ENCODE measurements at places on chromosomes 5 and 9.

- no peak for DNase-seq
These were observed 20.5 kb downstream of the ZBTB34 start for GRCh38 chr9:126880947-126881332.

DNA sequence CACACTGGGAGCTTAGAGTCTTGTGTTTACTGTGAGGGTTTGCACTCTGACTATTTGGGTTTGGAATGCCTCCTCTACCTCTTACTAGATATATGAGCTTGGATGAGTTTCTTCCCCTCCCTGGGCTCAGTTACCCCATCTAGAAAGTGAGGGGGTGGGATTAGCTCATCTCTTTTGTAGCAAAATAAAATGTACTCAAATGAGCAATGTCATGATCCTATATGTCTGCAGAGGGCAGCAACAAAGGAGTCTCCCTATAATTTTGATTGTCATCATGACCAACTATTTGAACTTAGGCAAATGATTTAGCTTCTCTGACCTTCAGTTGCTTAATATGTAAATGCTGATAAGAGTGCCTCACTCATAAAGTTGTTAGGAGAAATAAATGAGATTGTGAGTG, 109.0 kb downstream of the DPYSL3 start:
- DNase-seq: no peak

DNA sequence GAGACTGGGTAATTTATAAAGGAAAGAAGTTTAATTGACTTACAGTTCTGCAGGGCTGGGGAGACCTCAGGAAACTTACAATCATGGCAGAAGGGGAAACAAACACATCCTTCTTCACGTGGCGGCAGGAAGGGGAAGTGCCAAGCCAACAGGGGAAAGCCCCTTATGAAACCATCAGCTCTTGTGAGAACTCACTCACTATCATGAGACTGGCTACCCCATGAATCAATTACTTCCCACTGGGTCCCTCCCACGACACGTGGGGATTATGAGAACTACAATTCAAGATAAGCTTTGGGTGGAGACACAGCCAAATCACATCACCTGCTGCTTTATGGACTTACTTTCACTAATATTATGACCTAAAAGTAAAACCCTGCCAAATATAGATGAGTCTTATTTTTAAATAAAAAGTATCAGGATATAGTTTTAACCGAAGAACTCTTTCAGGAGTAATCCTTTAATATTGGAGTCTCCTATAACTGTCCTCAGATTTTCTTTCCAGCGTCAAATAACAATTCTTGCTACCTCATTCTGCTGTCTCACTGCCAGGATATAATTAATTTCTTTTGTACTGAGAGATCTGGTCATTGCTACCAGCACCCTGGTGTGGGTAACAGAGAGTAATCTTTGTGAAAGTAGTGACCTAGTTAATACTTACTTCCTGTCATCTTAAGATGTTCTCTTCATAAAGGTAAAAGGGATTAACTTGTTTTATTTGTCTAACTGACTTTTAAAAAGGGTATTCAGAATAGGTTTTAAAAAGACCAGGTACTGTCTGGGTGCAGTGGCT, 68.6 kb downstream of the NLN start:
- DNase-seq: no peak

GRCh38 chr5:141623186-141623585, 4.4 kb upstream of the DIAPH1 start:
- DNase-seq: no peak

GRCh38 chr5:169091396-169091980, 209.5 kb downstream of the SLIT3 start:
- DNase-seq: no peak

- DNase-seq: no peak
These were observed 152.4 kb upstream of the RAPGEF1 start for GRCh38 chr9:131892162-131892707.

GRCh38 chr5:74952406-74952805, 86.2 kb upstream of the FAM169A start:
- DNase-seq: no peak

DNA sequence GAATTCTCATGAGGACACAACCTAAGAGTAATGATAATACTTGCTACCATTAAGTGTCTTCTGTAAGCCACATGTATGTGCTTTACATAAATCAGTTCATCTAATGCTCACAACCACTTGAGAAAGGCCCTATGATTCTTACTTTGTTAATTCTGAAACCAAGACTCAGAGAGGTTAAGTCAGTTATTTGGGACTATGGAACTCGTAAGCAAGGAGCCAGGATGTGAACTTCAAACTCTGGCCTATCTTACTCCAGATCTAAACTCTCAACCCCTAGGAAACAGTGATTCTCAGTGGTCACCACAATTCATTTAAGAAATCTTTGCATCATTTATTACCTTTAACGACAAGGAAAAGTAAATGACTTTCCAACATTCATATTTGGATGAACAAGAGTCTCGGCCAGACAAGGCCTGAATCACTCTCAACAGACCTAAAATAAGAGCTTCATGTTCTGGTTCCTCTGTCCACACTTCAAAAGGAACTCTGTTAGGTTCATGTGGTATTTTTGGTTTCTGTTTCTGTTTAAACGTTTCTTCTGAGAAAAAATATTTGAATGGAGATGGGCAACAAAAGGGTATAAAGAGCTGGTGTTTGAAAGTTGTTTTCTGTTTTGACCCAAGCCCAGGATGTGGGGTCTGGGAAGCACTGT, 104.8 kb downstream of the LPAR1 start:
- DNase-seq: no peak

DNA sequence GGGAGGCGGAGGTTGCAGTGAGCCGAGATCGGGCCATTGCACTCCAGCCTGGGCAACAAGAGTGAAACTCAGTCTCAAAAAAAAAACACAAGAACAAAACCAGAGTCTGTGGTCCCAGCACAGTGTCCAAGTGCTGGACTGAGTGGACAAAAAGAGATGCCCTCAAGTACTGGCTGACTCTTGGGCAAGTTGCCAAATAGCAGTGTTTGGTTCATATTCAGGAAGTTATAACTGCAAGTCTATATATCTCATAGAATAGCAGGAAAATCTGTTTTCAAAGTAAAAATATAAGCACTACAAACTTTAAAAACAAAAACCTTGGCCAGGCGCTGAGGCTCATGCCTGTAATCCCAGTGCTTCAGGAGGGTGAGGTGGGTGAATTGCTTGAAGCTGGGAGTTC, 7.3 kb downstream of the HABP4 start:
- DNase-seq: no peak

DNA sequence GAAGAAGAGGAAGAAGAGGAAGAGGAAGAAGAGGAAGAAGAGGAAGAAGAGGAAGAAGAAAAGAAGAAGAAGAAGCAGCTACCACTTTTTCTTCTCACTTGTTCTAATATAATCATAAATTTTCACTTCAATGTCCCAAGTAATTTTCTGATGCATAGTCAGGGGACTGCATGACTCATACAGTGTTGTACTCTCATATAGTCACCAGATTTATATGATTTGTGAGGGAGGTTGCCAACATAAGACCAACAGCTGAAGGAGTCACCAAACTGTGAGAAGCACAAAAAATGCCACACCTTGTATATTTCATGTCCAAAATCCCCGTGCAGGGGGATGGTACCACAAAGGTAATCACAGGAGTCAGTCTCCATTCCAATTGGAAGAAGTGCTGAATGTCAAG, 32.7 kb upstream of the DMRTA1 start:
- DNase-seq: no peak

GRCh38 chr9:88303721-88304451, 84.4 kb upstream of the SPIN1 start:
- DNase-seq: no peak

GRCh38 chr9:93676310-93677047, 100.1 kb downstream of the PHF2 start:
- DNase-seq: no peak

DNA sequence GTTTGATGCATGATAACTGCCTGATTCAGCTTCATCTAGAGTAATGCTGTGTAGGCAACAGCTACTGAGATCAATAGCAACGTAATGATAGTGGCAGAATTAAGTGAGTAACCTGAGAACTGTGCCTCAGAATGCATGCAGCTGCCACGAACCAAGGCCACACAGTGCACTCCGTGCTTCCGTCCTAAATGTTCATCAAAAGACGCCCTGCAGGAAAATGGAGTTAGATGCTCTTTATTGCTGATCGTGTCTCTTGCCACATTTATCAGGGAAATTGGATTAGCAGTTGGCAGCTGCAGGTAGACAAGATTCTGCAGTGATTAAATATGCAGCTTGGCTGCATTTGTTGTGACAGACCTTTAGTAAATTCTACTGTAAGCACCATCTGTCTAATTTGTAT, 107.7 kb upstream of the TLX3 start:
- peak; percentile 14 for DNase-seq

DNA sequence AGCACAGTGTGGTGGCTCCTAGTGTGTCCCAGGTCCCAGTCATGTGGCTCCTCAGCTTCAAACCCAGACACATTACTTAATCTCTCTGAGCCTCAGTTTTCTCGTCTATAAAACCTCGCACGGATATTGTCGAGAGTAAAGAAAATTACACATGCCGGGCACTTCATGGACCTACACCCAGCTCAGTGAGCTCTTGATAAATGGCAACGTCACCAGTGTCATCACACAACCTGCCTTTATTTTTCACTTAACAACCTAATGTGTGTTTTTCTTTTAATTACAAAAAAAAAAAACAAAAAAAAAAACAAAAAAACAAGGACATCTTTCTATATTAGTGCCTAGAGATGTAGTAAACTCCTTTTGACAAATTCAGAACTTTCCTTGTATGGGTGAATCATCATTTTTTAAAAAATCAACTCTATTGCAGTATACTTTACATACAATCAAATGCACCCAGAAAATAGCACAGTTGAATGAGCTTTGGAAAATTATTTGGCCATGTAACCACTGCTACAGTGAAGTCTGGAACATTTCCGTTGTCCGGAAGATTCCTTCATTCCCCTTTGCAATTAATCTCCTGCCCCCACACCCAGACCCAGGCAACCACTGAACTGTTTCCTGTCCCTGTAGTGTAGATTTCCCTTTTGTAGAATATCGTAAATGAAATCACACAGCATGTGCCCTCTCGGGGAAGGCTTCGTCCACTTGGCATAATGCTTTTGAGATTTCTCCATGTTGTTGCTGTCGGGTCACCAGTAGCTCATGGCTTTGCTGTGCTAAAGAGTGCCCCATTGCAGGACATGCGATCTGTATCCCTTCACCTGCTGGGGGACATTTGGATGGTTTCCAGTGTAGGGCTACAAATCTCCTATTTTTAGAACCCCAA, 100.4 kb upstream of the LARP1 start:
- no peak for DNase-seq

DNA sequence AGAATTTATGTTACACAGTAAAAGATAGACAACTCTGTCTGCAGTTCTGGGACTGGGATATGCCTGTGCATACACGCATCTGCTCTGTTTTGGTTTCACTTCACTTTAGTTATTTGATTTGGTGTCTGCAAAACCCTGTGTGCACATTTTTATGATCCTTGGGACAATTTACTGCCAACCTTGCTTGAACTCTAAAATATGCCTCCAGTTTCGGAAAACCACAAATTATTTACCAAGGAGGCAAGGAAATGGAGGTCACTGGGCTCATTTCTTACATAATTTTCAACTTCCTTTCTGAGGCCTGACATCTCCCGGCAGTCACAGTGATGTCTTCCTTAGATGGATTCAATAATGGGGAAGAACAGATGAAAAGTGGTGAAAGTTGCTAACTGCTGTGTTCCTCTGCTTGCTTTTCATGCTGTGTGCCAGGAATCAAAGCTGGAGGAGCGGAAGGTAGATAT, 61.2 kb upstream of the TAF11L2 start:
- DNase-seq: no peak

DNA sequence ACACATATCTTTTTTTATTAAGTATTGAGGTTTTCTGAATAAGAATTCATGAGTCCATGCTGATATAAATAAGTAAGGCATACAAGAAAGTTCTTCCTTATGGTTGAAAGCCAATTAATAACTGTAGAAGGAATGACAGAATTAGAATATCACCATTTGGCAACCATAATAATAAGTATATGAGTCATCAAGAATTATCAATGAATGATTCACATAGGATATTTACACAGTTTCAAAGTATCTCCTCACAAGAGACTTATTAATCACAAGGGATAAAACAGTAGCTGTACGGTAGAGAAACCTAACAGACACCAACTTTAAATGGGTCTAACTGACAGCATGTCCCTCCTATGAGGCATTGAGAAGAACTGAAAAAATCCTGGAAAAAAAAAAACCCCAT, 161.6 kb downstream of the NR3C1 start:
- DNase-seq: no peak

- no peak for DNase-seq
These were observed 127.8 kb downstream of the SAXO1 start for GRCh38 chr9:18905028-18905882.

DNA sequence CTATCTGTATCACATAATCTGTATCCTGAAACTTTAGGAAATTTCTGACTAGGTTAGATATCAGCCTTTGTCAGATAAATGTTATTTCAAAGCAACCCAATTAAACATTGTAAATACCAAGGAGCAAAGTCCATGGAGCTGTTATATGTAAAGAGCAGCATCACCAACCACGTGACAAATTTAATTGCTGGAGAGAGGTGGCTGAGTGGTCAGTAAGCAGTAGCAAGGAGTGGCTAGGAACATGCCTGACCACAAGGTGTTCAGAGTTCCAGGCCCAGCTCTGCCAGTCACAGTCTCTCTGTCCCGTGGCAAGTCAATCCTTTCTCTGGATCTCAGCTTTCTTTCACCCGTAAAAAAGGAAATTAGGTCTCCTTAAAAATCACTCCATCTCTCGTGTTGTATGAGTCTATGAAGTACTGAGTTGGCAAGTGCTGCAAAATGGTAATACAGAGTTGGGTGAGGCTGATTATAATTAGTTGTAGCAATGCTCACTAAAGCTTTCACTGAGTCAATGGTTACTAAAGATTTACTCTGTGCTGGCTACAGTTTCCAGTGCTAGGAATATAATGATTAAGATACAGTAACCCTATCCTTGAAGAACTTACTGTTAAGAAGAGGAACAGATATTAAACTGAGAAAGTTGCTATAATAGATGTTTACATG, 166.1 kb downstream of the GNAQ start:
- no peak for DNase-seq

GRCh38 chr5:76283670-76284069, 119.4 kb upstream of the IQGAP2 start:
- no peak for DNase-seq

GRCh38 chr5:113043491-113043931, 66.9 kb downstream of the DCP2 start:
- DNase-seq: peak; percentile 16

GRCh38 chr9:136539427-136540421, 6.1 kb downstream of the NOTCH1 start:
- no peak for DNase-seq

- DNase-seq: no peak
These were observed 17.3 kb upstream of the ANKRD18B start for GRCh38 chr9:33506626-33507370.

All from SHP77 (cell line).